ENCODE measurements at places on chromosomes 16 and 17.

DNA sequence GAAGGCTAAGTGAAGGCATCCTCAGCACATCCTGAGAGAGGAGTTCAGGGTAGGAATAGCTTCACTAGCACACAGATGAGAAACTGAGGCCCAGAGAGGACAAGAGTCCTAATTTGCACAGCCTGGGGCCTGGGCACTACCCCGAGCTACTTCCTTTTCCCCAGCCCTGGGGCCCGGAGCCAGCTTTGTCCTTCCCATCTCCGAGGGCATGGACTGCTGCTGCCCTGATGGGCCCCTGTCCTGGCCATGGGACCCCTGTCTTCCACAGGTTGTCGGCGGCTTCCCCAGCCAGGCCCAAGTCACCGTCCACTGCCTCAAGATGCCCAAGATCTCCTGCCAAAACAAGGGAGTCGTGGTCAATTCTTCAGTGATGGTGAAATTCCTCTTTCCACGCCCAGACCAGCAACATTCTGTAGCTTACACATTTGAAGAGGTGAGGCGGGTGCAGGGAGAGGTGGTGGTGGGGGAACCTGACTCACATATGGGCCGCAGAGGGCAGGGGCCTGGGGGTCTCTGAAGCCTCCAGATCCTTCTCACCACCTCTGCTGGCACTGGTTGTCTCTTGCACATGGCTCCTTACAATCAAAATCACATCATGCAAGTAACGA lies 11.4 kb upstream of the NLRC5 start:
- DNase-seq = no peak

DNA sequence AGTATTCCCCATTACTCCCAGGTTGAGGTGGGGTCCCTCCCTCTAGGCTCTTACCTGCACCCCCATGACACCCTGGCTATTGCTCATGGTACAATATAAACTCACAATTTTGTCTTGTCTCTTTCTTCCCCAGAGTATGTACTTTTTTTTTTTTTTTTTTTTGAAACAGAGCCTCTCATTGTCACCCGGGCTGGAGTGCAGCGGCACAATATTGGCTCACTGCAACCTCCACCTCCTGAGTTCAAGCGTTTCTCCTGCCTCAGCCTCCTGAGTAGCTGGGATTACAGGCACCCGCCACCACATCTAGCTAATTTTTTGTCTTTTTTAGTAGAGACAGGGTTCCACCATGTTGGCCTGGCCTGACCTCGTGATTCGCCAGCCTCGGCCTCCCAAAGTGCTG lies 8.5 kb downstream of the KANSL1 start:
- no peak for DNase-seq

- DNase-seq = no peak
Measured at GRCh38 chr16:12874186-12874585, 27.2 kb upstream of the SHISA9 start.

GRCh38 chr17:74417178-74418045 lies 14.5 kb upstream of the GPRC5C start:
- DNase-seq = no peak

DNA sequence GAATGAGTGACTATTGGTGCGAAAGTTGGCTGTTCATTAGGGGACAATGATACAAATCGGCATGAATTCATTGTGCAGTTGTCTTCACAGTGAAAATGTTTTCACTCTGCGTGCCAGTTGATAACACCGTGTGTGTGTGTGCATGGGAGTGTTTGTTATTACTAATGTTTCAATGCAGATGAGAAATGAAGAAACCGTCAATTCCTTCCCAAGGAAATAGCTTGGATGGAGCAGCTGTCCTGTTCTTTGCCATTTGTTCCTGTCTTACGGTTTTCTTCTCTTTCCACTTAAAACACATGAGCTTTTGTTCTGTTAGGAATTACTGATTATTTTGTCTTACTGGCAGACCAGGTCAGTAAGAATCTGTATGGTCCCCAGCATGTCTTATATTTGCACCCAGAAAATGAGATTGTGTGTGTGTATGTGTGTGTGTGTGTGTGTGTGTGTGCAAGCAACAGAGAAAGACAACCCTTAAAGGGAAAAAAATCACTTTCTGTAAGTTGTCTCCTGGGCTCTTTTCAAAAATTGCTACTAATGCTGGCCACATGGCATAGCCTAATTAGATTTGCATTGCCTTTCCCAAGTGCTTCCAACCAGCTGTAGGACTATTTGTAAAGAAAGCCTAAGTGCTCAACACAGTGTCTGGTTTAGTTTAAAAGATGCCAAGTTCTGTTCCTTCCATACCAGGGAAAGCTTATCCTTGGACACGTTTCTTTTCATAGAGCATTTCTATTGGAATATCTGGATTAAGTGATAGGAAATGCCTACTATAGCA lies 23.8 kb downstream of the SHISA9 start:
- DNase-seq = no peak
